ENCODE measurements at places on chromosomes 3 and 15.

- DNase-seq, result no peak
These were observed 894.3 kb downstream of the DIPK2A start for GRCh38 chr3:144865948-144866347.

GRCh38 chr3:58167431-58168351 is 43.1 kb downstream of the DNASE1L3 start:
- DNase-seq, result no peak

- DNase-seq, result no peak
These were observed 304.4 kb downstream of the FGF12 start for GRCh38 chr3:192422997-192423342.

GRCh38 chr3:184712248-184713039 is 580 bp upstream of the MAGEF1 start:
- no peak for DNase-seq

- DNase-seq, result no peak
These were observed 51.9 kb downstream of the GHSR start for GRCh38 chr3:172396400-172396799.

GRCh38 chr3:24344784-24345439 is 149.7 kb downstream of the THRB start:
- DNase-seq, result no peak

GRCh38 chr3:159418571-159419526 is 569.8 kb upstream of the IL12A start:
- no peak for DNase-seq

- no peak for DNase-seq
These were observed 68.3 kb upstream of the TBC1D5 start for GRCh38 chr3:17810759-17811158.

- DNase-seq, result no peak
These were observed 258.1 kb downstream of the ERC2 start for GRCh38 chr3:56209982-56210751.

DNA sequence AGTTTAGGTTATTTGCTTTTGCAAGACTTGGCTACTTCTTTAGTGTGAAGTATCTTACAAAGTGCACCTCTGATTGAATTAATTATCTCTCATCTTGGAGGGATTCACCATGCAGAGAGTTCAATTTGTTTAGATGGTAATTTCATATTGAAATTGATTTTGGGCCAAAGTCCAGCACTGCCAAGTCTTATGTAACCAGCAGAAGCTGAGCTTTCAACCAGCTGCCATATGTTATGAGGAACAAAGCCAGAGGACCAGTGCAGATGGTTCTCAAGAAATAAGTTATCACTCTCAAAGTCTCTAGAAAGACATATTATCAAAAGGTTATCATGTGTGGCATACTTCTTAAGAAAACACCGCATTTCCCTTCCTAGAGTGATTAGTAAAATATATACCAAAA is 29.0 kb downstream of the ABHD6 start:
- DNase-seq, result no peak

DNA sequence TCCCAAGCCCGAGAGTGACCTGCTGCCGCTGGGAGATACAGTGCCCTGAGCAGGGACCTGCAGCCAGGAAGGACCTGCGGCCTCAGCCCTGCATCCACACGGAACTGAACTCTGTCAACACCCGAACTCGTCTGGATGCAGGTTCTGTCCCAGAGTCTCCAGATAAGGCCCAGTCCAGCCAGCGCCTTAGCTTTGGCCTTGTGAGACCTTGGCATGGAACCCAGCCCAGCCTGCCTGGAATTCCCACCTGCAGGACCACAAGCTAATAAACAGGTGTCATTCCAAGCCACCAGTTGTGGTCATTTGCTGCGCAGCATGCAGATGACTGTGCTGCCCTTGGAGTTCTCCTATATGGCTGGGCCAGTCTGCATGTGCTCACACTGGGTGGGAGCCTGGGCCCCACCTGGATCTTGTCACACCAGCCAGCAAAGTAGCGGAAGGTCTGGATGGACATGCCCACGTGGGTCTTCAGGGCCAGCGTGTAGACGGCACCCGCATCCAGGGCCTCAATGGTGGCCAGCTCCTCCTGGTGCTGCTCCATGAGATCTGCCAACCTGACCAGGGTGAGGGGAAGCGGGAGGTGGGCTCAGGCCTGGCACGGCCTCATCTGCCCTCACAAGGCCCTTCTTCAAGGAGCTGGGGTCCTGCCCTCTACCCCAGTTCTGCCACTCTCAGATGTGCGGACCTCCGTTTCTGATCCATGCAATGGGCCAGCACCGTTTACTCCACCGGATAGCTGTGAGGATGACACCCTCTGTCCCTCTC is 47.2 kb upstream of the SLC41A3 start:
- peak; percentile 58 for DNase-seq

DNA sequence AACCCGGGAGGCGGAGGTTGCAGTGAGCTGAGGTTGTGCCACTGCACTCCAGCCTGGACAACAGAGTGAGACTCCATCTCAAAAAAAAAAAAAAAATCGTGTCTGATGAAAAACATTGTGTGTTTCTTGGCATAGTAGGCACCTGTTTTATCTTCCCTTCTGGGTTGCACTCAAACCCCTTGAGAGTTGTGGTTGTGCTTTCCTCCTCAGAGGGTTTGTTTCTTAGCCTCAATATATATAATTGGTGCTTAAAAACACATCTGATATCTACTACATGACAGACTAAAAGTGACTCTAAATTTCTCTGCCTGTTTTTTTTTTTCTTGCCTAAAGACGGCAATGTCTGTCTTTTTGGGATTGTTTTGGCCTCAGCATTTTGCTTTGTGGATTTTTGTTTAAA is 7.6 kb downstream of the NR1D2 start:
- DNase-seq, result no peak

DNA sequence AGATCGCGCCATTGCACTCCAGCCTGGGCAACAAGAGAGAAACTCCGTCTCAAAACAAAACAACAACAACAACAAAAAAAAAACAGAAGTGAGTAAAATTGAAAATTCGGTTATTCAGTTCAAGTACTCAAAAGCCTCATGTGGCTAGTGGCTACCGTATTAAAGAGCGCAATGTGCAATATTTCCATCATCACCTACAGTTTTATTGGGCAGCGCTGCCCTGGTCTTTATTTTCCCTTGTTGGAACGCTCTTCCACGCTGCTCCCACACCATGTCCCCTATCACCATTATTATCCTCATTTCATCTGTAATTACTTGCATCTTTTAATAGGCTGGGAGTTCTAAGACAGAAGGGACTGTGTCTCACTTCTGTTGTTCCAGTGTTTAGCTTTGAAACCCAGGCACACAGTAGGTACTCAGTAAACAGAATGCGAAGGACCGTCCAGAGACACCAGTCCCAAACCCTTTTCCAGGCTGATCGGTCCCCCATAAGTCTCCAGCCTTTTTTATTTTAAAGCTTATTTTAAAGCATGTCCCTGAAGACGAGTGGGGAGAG is 423 bp upstream of the HACD3 start:
- DNase-seq, result no peak

- DNase-seq, result no peak
These were observed 39.6 kb downstream of the SCAPER start for GRCh38 chr15:76865548-76865991.

- no peak for DNase-seq
These were observed 10.6 kb upstream of the TNIK start for GRCh38 chr3:171470714-171471227.

GRCh38 chr15:95442107-95442719 is 888.3 kb upstream of the NR2F2 start:
- DNase-seq, result no peak

DNA sequence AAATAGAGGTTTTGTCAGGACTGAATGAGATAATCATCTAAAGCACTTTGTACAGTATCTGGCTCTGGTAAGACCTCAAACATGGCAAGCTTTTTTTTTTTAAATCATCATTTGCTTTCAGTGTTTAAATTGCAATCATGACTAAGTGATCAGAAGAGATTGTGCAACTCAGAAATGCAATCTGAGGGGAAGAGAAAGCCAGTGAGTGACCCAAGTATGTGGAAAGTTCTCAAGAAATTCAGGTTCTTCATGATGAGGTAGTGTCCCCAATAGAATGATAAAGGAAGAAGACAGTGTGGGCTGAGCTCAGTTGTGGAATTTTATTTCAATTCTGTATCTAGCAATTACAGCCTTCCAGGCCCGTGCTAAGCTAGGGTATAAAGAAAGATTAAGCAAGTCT is 132.2 kb upstream of the TBC1D5 start:
- DNase-seq, result no peak

DNA sequence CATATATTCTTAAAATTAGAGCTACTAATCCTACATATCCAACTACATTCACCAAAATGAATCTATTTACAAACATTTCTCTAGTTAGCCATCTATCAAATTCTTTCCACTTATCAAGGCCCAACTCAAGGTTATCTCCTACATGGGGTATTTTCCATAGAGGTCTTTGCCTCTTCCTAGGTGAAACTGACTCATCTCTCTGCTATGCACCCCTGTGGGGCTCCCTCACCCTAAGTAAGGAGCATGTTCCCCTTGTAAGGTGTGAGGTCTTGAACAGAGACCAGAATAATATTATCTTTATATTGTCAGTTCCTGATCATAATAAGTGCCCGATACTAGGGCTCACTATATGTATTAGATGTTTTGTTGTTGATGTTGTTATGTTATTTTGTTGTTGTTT is 74.6 kb upstream of the TSC22D2 start:
- DNase-seq, result no peak

DNA sequence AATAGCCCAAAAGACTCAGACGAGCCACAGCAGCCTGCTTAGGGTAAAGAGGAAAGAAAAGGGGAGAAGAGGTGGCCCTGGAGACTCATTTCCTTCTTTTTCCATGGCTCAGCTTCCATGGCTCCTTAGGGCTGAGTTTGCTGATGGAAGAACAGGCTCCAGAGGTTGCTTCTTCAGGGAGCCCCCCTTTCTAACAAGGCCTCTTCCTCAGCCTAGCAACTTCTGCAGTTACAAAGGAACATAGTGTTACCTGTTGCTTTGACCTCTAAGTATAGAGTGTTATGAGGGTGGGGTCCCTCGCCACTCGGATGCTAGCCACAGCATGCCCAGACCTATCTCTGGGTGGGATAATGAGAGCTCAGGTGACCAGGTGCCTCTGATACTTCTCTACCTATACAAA is 43.2 kb upstream of the SPESP1 start:
- DNase-seq, result no peak

DNA sequence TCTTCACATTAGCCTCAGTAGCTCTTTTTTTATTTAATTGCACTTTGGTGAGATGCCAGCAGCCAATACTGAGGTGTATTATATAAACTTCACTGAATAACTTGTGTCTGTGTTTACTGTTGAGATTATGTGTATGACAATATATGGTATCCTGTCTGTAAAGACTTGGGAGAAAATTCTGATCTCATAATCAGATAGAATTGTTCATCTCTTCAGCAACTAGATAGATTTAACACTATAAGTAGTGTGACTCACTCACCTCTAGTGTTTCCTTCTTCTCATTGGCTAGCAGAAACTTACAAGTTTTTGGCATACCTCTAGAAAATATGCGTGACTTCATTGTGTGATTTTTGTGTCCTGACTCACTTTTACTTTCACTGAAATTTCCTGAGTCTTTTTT is 67.6 kb upstream of the TGFBR2 start:
- DNase-seq, result no peak

GRCh38 chr3:133457025-133457424 is 57.2 kb downstream of the BFSP2 start:
- no peak for DNase-seq

DNA sequence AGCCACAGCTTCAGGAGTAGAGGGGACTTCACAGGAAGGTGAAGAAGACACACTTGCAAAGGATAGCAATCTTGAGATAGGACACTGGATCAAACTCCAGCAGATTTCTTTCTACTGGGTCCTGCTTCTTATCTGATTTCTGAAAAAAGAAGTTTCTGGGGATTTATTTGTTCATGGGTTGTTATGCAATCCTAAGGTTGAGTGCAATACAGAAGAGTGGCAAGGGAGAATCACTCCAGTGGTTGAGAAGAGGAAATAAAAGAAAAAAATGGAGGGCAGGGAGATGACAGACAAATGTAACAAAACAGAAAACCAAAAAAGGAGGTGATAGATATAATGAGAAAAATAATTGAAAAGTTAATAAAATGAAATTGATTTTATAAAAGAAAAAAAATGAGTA is 858.3 kb downstream of the TUSC7 start:
- no peak for DNase-seq

DNA sequence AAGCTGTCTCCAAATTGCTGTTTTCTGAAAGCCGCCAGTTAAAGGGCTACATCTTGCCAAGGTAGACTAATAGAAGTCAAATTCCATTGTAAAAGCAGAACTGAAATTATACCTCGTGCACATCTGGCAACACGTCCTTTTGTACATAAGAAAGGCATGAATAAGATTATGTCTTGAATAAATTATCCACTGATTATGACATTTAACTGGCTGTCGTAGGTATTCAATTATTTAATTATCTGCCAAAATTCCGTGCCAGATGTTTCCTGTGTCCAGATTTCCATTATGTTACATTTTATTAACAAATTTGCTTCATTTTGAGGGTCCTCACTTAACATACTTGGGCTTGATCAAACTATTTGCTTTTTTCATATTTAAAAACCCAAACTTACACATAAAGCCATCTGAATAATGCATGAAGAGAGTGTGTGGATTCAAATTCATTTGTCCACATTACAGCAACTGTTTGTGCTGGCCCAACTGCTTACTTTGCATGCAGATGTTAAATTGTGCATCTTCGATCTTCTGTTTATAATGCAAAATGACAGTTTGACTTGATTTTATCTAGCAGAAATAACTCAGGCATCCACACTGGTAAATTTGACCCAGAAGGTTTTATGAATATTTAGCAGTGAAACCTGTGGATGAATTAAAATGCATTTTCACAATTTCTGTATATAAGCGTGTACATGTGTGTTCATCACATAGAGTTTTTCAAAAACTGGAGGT is 701.5 kb downstream of the ZNF385D start:
- no peak for DNase-seq

DNA sequence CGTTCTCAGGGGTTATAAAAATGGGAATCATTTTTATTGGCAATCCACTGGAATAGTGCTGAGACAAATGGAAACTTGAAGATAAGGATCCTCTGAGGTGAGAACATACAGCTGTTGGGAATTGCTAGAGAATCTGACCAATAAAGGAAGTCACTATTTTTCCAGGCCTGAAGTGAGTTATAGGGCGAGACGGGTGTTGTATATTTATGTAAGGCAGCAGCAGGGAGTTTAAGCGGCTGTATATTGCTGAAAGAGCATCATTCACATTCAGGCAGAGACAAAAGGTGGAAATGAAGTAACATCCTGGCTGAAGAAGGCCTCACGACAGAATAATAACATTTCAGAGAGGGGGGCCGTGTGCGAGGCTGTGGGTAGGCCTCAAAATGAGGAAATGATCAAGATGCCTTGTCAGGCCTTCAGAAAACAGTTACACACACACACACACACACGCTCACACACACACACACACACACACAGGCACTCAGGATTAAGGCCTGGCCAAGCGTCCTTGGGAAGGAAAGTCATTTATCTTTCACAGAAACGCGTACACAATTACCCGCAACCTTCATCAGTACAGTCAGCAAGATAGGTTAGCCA is 964.9 kb upstream of the NR2F2 start:
- no peak for DNase-seq

- DNase-seq, result no peak
These were observed 52.1 kb downstream of the TFG start for GRCh38 chr3:100761211-100761942.

- no peak for DNase-seq
These were observed 9.1 kb downstream of the CCR4 start for GRCh38 chr3:32960404-32961170.

GRCh38 chr15:32757426-32757825 is 39.6 kb downstream of the GREM1 start:
- DNase-seq, result no peak

- DNase-seq, result no peak
These were observed 191.6 kb downstream of the SV2B start for GRCh38 chr15:91291673-91292072.

- DNase-seq, result no peak
These were observed 92.3 kb downstream of the SLC9A9 start for GRCh38 chr3:143755978-143756377.

GRCh38 chr3:184636741-184637316 is 75.0 kb downstream of the MAGEF1 start:
- no peak for DNase-seq

All from left forelimb (tissue), 1 donor.